ENCODE measurements at places on chromosomes 2 and 18. TPM values are rescaled to one million over a fixed set of nuclear protein-coding genes. Genes with fewer than 3 reads are reported as not detected.

Gene CD226
- 1.3 TPM for total RNA-seq

Gene LOXHD1
- total RNA-seq, result not detected

Gene TRIM54
- total RNA-seq, result 1.2 TPM

Gene CCL20
- 0.60 TPM for total RNA-seq

Gene TDRD15
- total RNA-seq, result not detected

Gene IAH1
- total RNA-seq, result 34.4 TPM

Gene RIT2
- not detected for total RNA-seq
